Aortic smooth muscle cell (primary cell): ENCODE measurements at places on chromosomes 7 and 10. TPM values are rescaled to one million over a fixed set of nuclear protein-coding genes. Genes with fewer than 3 reads are reported as not detected.

Gene HPSE2
- total RNA-seq, result not detected in 2 replicates

Gene AZGP1
- total RNA-seq, result 0.13 TPM in 1 of 2 replicates, not detected in the other

Gene HYAL4
- total RNA-seq, result not detected in 2 replicates

Gene IDI2
- not detected in 2 replicates for total RNA-seq

Gene RAB19
- not detected in 2 replicates for total RNA-seq

Gene AP1S1
- 142 and 151 TPM in 2 replicates for total RNA-seq

Gene SPOCK2
- 0.26 and 0.37 TPM in 2 replicates for total RNA-seq

Gene GSDME
- 23.6 and 24.3 TPM in 2 replicates for total RNA-seq

Gene TUBAL3
- total RNA-seq, result not detected in 2 replicates

Gene NUTM2E
- total RNA-seq, result under 0.01 and 0.19 TPM in 2 replicates

Gene NKX2-3
- total RNA-seq, result not detected in 2 replicates

Gene NKX1-2
- not detected in 2 replicates for total RNA-seq

Gene MALRD1
- 0.56 and 0.66 TPM in 2 replicates for total RNA-seq

Gene TRPV5
- total RNA-seq, result not detected in 2 replicates

Gene ZNF777
- 3.4 TPM in 2 replicates for total RNA-seq

Gene SEMA3A
- 42.3 and 52.1 TPM in 2 replicates for total RNA-seq

Gene RBP3
- total RNA-seq, result not detected in 2 replicates

Gene SPRN
- total RNA-seq, result 0.12 and 0.13 TPM in 2 replicates

Gene RBP4
- total RNA-seq, result 0.06 TPM in 1 of 2 replicates, not detected in the other

Gene UNCX
- not detected in 2 replicates for total RNA-seq

Gene GIMAP1
- 0.25 and 0.26 TPM in 2 replicates for total RNA-seq

Gene HABP2
- not detected in 2 replicates for total RNA-seq

Gene KNDC1
- 0.12 and 0.26 TPM in 2 replicates for total RNA-seq

Gene MRLN
- total RNA-seq, result 0.12 TPM in 1 of 2 replicates, not detected in the other

Gene SLC18A3
- total RNA-seq, result not detected in 2 replicates

Gene HEPACAM2
- total RNA-seq, result not detected in 2 replicates

Gene ANKRD7
- total RNA-seq, result 0.19 and 0.26 TPM in 2 replicates

Gene SCIN
- total RNA-seq, result under 0.01 and 0.25 TPM in 2 replicates

Gene PNLIPRP1
- total RNA-seq, result not detected in 2 replicates

Gene LIPN
- total RNA-seq, result not detected in 2 replicates

Gene LOXL4
- total RNA-seq, result 74.9 and 82.6 TPM in 2 replicates

Gene COL28A1
- 0.06 and 0.13 TPM in 2 replicates for total RNA-seq

Gene SHH
- total RNA-seq, result 0.06 and 0.13 TPM in 2 replicates

Gene PLA2G12B
- not detected in 2 replicates for total RNA-seq

Gene NME8
- not detected in 2 replicates for total RNA-seq

Gene ST8SIA6
- not detected in 2 replicates for total RNA-seq

Gene CNNM1
- under 0.01 TPM in 1 of 2 replicates, not detected in the other for total RNA-seq

Gene GDF2
- total RNA-seq, result not detected in 2 replicates

Gene ZNF33B
- total RNA-seq, result 3.3 and 6.1 TPM in 2 replicates
